ENCODE measurements at places on chromosomes 16 and 17.
A peak's percentile ranks its signal among the peaks of the same experiment; 100 is the strongest.

DNA sequence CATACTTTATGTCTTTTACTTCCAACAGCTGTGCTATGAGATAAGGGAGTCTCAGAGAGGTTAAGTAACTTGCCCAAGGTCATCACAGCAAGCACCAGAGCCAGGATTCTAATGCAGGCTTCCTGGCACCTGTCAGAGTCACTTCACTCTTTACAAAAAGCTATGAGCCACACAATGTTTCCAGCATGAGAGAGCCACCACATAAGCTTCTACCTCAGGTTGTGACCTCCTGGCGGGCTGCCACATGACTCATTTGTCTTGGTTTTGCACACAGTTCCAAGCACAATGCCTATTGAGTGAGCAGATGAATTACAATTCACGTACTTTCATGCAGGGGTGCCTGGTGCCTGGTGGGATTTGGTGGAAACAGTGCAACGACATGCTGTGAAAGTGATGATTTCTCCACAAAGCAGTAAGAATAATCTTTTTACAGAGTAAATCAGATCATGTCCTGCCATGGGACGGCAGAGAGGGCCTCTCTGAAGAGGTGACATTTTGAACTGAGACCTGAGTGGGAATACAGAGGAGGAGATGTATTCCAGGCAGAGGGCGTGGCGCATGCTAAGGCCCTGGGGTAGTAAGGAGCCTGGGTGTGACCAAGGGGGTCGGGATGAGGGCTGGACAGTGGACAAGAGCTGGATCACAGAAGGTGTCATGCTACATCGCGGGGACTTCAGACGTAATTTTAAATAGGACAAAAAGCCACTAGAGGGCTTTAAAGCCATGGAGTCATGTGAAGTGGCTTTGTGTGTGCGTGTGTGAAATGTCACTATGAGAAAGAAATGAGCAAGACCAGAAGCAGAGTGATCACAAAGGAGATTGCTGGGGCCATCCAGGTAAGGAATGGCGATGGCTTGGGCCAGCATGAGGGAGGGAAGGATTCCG, 53.4 kb downstream of the CACNG3 start:
- DNase-seq = no peak

DNA sequence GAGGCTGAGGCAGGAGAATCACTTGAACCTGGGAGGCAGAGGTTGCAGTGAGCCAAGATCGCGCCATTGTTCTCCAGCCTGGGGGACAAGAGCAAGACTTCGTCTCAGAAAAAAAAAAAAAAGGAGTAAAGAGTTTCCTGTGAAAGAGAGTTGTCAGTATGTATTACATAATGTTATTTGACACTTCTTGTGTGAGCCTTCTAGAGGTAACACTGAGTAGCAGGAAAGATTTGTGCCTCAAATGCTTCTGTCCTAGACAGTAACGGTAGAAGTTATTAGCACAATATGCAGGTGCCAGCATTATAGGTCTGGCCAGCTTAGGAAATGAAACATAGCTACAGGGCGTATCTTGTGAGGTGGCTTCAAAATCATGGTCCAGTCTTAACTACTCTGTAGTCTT, 6.2 kb downstream of the RPS6KB1 start:
- no peak for DNase-seq

DNA sequence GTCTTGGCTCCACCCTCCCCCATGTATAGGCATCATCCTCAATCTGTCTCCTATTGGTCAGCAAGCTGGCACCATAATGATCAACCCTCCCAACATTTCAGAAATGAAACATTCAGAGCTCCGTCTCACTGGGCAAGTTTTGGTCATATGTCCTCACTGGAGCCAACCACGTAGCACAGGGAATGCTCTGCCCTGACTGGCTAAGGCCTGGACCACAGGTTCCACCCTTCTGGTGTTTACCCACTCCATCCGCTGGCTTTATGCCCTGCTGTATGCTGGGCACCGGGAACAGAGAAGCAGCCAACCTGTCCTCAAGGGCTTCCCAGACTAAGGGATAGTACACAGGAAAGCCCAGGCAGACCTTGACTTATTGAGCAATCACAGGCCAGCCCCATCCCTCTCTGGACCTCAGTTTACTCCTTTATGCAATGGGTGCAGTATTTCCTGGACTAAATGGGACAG, 20.5 kb downstream of the MYO15A start:
- no peak for DNase-seq

- DNase-seq = no peak
Observed at GRCh38 chr17:7586673-7587419, 3.0 kb downstream of the SOX15 start.

- DNase-seq = peak; percentile 91
Observed at GRCh38 chr16:14501331-14502255, 128.5 kb downstream of the PARN start.

DNA sequence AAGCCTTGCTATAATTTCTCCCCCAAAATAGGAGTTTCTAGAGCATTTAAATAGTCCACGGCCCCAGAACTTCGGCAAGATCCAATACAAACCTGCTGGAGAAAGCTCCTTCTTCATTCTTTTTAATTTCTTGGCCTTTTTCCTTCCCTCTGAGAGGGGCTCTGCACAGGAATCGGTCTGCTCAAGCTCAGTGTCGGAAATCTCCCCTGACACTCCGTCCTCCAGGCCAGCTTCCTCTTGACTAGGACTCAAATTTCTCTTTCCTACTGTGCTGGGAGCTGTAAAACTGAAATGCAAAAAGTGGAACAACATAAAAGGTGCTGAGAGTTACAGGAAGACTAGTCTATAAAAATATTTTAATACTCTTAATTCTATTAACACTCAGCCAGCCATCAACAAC, 183.3 kb downstream of the PARN start:
- DNase-seq = no peak

DNA sequence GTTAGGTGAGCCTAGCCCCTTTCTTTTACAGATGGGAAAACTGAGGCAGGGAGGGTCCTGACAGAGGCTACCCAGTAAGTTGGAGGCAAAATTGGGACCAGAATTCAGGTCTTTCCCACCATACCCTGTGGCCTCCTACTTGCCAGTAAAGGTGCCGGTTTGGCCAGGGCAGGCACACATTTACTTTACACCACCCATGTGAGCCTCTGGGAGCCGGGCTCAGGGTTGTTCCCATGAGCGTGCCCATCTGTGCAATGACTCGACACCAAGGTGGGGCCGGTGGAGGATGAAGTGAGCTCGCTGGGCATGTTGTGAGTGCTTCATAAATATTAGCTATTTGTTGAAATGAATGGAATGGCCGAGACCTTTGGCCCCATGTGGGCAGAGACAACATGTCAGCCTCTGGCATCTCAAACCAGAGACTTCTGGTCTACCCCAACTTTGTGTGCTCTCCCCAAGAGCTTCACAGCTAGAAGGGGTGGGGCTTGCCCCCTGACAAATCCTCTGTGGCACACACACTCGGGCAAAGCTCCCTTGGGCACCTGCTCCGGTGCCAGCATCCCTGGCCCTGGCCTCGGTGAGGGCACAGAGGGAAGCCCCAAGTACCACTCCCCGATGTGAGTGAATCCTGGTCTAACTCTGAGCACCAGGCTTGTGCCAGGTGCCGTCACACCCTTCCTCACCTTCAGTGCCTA, 60.1 kb downstream of the SRCIN1 start:
- no peak for DNase-seq

- DNase-seq = peak; percentile 21
Observed at GRCh38 chr17:20908313-20909267, 134.2 kb downstream of the USP22 start.

DNA sequence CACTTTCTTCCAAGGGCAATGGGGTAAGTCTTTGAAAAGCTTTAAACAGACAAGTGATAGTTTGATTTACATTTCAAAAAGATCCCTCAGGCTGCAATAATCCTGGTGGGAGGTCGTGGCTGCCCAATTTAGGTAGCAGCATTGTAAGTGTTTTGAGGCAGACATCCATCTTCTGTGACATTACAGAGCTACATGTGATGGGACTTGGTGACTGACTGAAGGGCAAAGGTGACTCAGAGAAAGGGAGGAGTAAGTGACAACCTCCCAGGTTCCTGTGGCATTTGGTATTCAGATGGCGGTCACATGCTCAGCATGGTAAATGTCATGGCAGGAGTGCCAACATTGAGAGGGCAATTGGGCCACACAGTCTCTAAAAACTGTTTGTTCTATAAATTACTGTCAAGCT, 26.5 kb downstream of the STAT3 start:
- DNase-seq = no peak

- DNase-seq = no peak
Observed at GRCh38 chr16:56630134-56630533, 2.3 kb upstream of the MT1M start.

- DNase-seq = no peak
Observed at GRCh38 chr16:27967169-27967568, 96.3 kb downstream of the GSG1L start.

DNA sequence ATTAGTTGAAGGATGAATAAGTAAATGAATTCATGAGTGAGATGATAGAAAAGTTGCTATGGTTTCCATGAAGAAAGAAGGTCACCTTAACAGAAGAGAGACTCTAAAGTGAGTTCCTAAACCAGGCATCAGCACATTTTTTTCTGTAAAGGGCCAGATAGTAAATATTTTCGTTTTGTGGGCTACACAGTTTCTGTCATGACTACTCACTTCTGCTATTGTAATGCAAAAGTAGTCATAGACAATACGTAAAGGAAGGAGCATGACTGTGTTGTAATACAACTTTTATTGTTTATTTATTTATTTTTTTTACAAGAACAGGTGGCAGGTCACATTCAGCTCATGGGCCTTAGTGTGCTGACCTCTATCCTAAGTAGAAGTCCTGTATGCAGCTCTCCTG, 426.1 kb upstream of the DYNLRB2 start:
- DNase-seq = no peak

DNA sequence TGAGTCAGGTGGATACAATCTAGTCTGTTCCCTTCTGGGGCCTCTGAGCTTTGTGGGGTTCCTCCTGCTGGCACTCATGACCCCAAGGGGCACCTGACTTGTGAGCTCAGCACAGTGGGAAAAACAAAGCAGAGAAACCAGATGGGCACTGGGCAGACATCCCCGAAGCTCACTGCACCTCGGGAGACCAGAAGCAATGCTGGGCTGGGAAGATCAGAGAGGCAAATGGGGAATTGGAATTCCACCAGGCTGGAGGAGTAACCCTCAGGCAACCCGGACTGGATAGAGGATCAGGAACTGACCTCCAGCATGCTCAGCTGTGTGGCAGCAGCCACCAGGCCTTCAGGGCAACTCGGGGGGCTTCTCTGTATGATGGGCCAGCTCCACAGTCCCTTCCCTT, 50.3 kb downstream of the ABCC12 start:
- DNase-seq = no peak

GRCh38 chr16:19223235-19224170, 55.5 kb downstream of the SYT17 start:
- DNase-seq = no peak

DNA sequence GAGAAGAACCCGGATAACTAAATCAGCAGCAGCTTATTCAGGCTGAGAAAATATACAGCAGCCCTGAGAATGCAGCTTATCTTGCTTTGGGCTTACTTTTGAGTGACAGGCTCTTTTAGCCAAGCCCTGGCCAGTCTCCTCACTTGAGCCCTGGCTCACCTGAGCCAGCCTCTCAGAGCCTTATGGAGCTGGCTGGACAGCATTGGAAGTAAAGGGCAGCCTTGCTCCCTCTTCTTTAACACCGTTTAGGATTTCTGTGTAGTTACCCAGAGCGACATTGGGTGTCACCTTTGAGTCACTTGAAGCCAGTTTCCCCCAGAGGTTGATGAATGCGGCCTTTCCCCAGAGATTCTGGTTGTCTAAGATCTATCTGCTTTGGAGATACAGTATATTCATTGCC, 7.7 kb upstream of the NPIPB2 start:
- DNase-seq = no peak

GRCh38 chr16:53537626-53538025, 34.6 kb upstream of the AKTIP start:
- no peak for DNase-seq

GRCh38 chr17:79800325-79801155, 3.7 kb upstream of the CBX8 start:
- DNase-seq = no peak

DNA sequence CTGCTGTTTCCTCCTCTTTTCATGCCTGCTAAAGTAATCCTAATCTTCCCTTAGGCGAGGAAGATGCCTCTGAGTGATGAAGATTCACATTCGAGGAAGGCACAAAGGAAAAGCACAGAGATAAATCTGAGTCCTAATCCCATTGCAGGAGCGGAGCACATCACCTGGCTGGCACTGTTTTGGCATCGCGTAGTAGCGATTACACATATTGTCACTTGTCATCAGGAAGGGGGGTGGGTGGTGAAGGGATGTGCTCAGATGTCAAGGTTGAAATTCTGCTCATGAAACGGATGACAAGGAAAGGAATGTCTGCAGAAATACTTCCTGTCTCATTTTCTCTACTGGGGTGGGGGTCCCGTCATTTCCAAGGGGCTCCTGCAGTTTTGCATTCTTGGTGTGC, 363.1 kb upstream of the EEF2KMT start:
- no peak for DNase-seq

DNA sequence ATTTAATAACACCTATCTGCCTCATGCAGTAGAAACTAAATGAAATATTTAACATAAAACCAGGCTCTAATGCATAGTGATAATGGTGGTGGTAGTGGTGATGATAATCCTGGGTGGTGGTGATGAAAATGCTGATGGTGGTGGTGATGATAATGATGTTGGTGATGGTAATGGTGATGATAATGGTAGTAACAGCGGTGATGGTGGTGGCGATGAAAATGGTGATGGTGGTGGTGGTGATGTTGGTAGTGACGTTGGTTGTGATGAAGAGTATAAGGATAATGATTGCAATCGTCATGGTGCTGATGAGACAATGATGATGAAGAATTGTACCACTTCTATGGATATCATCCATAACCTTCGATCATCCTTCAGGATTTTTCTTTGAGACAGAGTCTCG, 173.7 kb upstream of the CDH11 start:
- DNase-seq = no peak

DNA sequence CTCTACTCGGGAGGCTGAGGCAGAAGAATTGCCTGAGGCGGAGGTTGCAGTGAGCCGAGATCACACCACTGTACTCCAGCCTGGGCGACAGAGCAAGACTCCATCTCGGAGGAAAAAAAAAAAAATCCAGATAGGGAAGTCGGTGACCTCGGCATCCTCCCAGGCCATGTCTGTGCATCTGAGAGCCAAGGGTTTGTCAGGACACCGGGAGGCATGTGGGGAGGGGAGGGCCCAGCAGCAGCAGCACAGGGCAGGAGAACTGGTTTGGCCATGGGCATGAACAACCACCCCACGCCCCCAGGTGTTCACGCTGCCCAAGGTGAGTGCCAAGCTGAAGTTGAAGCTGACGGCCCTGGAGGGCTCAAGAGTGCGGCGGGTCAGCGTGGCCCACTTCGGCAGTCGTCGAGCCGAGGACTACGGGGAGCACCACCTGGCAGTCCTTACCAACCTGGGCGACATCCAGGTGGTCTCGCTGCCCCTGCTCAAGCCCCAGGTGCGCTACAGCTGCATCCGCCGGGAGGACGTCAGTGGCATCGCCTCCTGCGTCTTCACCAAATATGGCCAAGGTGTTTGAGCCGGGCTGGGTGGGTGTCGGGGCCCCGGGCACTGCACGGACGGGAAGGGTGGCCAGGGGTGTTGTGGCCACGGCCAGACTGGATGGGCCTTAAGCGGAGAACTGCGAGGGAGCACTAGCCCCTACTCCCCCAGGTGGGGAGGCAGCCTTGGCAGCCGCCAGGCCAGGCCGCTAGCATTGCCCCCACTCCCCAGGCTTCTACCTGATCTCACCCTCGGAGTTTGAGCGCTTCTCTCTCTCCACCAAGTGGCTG, 14.7 kb upstream of the MYO15B start:
- DNase-seq = no peak

All from kidney epithelial cell (primary cell).